GM19239 (cell line): ENCODE measurements at places on chromosomes 16 and 17.

DNA sequence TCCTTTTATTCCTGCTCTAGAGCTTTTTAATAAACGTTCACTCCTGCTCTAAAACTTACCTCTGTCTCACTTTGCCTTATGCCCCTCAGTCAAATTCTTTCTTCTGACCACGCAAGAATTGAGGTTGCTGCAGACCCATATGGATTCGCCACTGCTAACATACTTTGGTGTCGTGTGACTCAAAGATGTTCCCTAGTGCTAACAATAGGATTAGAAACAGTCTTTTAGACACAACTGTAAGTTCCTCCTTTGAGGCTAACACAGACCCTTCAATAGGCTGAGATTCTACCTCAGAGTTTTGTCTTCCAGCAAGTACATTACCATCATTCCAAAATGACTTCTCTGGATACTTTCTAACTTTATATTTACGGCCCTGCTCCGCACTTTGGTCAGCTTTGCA is 149.5 kb upstream of the COX10 start:
- no peak for DNase-seq

DNA sequence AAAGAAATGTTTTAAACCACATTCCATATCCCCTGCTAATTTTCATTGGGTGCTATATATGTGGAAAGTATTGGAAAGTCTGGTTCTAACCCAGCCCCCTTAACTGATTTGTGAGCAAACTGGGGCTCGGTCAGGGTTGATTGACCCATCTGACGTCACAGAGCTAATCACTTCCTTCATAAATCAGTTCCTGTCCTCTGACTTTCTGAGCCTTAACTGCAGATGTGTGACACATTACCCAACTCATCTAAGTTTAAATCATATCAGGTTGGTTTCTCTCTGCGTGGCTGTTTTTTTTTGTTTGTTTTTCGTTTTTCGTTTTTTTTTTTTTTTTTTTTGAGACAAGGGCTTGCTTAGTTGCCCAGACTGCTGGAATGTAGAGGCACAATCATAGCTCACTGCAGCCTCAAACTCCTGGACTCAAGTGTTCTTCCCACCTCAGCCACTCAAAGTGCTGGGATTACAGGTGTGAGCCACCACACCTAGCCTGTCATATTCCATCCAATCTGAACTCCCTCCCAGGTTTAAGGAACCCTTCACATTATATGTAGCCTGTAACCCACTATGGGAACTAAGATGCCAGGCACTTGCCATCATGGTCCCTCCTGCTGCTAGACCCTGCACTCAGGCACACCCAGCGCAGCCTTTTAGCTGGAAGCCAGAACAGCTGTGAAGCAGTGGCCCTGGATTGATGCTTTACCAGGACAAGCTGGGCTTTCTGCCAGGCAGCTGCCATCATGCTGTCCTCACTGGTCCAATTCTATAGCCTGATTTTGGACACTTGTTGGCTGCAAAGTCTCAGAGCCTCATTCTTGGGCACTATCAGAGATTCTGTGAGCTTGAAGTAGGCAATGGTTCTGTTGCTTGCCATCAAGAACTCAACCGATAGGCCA is 6.9 kb upstream of the BPTF start:
- DNase-seq: peak; percentile 30

DNA sequence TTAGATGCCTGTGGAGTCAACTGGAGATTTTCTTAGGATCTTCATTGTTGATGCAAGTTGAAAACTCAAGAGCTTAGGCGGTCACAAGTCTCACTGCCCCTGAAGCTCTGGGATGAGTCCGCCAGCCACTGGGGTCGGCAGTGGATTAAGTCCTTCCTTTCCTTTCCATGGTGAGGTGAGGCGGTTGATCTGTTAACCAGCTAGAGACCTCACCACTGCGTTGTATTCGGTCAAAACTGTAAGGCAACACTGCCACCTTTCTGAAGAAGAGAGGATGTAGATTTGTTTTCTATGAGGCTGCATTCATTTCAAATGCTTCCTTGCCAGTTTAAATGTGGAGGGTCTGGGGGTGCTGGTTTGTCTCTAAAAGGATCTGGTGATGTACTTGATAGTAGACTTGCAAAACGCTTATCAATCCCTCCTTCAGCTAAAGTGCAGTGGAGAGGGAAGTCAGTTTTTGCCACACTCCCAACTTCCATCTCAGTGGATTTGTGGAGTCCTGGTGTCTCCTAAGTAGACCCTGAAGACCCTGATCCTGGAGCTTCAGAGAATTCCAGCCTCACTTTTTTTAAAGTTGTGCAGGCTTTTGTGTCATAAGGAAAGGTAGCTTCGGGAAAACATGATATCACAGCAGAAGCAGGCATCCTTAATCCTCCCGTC is 1.7 kb downstream of the MYOCD start:
- peak; percentile 6 for DNase-seq

GRCh38 chr16:48001324-48001895 is 154.4 kb downstream of the ABCC12 start:
- no peak for DNase-seq

GRCh38 chr17:55175788-55176427 is 88.9 kb upstream of the HLF start:
- DNase-seq: no peak

- DNase-seq: no peak
Measured at GRCh38 chr17:40883626-40884334, 1.3 kb downstream of the KRT20 start.

DNA sequence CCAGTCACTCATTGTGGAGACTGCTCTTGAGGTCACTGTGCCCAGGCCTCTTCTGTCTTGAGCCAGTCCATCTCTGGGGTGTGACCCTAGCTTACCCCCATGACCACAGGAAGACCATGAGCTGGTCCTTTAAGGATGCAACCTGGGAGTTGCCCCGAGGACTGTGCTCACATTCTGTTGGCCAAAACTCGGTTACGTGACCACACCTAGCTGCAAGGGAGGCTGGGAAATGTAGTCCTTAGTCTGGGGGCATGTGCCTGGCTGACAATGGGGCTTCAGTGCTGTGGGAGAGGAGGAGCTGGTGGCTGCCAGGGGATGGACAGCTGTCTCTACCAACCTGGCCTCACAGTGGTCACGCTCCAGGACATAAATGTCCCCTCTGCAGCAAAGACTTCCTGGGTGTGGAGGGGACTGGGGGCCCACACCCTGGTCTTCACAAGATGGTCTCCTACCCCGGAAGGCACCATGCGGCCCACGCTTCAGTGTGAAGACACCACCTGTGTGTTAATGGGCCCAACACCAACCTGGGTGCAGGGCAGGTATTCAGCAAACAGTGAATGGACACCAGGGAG is 55.4 kb downstream of the JPH3 start:
- DNase-seq: no peak

DNA sequence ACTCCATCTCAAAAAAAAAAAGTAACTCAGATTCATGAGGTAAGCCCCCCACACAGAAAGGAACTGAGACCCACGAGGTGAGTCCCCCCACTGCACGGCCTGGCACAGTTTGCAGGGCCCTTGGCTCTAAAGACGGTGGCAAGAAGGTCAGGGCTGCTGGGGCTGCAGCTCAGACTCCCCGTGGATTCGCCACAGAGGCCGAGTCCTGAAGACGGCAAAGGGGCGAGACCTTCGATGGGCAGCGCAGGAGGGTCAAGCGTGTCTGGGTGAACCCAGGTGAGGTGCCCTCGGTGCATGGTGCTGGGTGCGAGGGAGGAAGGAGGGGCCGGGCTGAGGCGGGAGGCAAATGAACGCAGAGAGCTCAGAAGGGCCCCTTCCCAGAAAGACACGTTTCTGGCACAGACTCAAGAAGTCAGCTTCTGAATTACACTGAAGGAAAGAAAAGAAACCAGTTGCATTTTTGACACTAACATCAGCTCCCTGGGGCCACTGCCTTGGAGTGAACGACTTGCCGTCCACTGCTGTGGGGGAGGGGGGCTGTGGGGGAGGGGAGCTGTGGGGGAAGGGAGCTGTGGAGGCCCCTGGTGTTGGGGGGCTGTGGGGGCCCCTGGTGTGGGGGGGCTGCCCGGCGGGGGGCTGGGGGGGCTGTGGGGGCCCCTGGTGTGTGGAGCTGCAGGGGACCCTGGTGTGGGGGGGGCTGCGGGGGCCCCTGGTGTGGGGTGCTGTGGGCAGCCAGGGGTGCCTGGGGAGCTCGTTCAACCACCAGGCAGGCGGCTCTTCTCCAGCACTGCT is 69.8 kb upstream of the METRNL start:
- DNase-seq: no peak

- DNase-seq: peak; percentile 30
Measured at GRCh38 chr17:59829217-59830006, 63.3 kb downstream of the TUBD1 start.

- no peak for DNase-seq
Measured at GRCh38 chr16:54444851-54445458, 158.4 kb upstream of the IRX3 start.

GRCh38 chr16:2438121-2438520 is 8.9 kb downstream of the CCNF start:
- DNase-seq: no peak

DNA sequence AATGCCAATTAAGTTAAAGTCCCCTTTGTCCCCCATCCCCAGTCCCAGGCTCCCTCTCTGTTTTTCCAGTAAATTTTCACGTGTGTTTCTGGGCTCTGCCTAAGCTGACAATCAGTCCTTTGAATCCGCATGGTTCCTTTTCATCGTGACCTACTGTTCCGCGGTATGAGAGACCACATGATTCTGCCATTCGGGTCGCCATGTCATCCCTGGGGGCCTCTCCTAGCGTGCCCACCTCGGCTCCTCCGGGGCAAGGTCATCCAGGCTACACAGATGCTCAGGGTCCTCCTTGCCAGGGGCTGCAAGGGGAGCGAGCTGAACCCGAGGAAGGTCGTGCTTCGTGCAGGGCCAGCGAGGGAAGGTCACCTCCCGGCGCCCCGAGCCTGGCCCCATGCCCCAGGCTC is 157.6 kb downstream of the RAB11FIP4 start:
- DNase-seq: no peak

DNA sequence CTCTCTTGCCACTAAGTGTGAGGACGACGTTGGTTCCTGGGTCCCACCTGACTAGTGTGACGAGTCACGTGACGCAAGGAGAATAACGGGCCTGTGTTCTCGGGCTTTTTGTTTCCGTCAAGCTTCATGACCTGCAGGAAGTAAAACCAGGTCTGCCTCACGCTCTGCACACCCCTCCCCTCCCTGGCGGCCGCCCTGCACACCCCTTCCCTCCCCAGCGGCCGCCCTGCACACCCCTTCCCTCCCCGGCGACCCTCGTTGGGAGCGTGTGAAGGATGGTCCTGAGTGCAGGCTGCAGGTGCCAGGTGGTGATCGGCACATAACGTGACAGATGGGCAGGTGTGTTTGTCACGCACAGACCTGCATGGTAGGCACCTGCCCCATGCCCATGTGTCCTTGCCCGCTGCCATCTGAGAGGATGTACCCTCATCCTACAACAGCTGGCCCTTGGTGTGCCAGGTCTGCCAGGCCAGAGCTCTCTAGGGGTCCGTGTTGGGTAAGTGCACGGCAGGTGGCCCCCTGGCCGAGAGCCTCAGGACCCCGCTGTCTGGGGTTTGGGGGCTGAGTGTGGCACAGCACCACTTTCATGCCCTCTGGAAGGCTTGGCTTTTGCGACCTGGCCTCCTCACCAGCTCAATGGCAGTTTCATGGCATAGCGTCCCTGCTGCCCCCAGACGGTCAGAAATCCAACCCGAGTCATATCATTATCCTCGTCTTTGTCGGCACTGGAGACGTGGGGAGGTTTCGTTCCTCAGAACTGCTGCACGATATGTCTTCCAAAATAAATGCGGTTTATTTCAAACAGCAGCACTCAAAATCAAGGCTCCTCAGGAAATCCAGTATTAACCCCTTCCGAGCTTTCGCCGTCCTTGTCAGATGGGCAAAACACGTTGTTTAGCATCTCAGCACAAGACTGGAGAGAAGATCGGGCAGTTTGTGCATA is 191.8 kb upstream of the CHMP6 start:
- DNase-seq: no peak

GRCh38 chr16:84735849-84736586 is 36.2 kb downstream of the USP10 start:
- DNase-seq: no peak

GRCh38 chr16:82061861-82062525 is 26.9 kb downstream of the HSD17B2 start:
- DNase-seq: peak; percentile 21

DNA sequence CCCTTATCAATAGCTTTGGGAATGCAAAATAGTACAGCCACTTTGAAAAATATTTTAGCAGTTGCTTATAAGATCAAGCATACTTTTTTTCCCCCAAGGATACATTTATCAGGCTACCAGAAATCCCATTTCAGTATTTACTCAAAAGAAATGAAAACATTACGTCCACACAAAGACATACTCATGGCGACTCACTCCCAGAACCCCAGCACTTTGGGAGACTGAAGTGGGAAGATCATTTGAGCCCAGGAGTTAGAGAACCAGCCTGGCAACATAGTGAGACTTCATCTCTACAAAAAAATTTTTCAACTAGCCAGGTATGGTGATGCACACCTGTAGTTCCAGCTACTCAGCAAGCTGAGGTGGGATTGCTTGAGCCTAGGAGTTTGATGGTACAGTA is 5.9 kb downstream of the SKA2 start:
- no peak for DNase-seq

GRCh38 chr17:187130-187529 is 5.7 kb upstream of the DOC2B start:
- DNase-seq: no peak

DNA sequence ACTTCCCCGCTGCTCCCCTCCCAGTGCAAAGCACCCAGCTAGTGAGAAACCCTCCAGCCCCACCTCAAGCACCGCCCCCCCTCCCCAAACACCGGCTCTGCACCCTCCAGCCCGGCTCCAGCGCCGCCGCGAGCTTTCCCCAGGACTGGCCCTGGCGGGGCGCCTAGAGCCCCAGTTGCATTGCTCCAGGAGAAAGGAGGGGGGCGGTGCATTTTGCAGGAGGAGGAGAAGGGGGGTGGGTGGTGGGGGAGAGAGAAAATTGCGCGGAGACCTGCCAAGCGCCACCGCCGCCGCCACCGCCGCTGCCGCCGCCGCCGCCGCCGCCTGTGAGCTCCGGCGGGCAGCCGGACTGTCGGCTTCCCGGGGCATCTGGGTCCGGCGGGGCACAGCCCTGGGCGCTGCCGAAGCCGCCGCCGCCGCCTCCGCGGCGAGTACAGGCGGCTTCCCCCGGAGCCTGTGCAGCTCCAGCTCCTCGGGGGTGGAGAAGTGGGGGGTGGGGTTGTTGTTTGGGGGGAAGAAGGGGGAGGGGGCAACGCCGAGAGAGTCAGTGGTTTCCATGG is 333 bp upstream of the NOG start:
- peak; percentile 17 for DNase-seq

DNA sequence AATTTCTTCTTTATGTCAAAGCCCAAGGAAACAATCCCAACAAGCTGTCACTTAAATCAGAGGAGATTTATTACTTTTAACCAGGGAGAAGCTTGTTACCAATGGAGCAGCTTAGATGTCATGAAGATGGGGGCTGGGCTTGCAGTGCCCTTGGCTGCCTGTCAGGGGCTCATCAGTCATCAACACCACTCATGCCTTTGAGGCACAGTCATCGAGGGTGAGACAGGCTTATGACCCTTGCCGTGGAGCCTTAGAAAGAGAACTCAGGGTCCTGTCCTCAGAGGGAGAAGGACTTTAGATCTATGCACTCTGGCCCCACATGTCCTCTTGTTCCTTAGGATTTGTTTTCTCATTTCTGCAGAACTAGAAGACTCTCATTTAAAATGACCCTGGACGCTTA is 318.3 kb downstream of the CBLN1 start:
- DNase-seq: no peak
